GM04503 (cell line): ENCODE measurements at places on chromosomes 4 and X.

- no peak for DNase-seq
These were observed 105.1 kb upstream of the ARHGAP24 start for GRCh38 chr4:85369703-85370380.

GRCh38 chr4:126955292-126956183 is 677.2 kb upstream of the INTU start:
- DNase-seq = no peak

DNA sequence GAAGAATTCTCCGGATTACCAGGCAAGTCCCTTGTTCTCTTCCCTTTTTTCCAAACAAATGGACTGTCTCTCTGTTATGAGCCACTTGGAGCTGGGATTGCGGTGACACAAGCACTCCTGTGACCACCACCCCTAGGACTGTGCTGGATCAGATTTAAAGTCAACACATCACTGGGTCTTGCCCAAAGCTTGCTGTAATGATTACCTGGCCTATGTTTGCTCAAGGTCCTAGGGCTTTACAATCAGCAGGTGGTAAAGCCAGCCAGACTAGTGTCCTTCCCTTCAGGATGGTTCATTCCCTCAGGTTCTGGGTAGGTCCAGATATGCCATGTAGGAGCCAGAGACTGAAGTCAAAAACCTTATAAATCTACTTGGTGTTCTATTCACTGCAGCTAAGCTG is 144.7 kb downstream of the COX18 start:
- no peak for DNase-seq

GRCh38 chr4:8221476-8221875 is 22.4 kb downstream of the SH3TC1 start:
- no peak for DNase-seq

DNA sequence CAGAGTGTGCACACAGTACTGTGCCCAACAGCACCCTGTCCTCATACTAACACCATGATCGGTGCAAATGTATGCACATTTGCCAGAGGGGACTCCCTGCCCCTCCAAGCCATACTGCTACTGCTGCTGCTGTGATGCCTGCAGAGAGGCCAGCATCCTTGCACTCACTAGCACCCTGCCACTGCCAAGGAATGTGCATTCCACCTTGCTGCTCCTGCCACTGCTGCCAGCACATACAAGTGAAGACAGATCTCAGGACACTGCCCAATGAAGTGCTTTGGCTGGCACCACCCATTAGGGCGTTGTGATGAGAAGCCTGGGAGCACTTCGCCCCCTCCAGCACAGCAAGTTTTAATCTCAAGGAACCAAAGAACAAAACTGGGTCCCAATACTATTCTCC is 146.3 kb upstream of the DMD start:
- no peak for DNase-seq

- no peak for DNase-seq
These were observed 228.4 kb downstream of the RCHY1 start for GRCh38 chr4:75285837-75286236.

- DNase-seq = no peak
These were observed 594.2 kb downstream of the STPG2 start for GRCh38 chr4:97548943-97549583.

- no peak for DNase-seq
These were observed 43.7 kb upstream of the MED14 start for GRCh38 chrX:40778861-40779575.

DNA sequence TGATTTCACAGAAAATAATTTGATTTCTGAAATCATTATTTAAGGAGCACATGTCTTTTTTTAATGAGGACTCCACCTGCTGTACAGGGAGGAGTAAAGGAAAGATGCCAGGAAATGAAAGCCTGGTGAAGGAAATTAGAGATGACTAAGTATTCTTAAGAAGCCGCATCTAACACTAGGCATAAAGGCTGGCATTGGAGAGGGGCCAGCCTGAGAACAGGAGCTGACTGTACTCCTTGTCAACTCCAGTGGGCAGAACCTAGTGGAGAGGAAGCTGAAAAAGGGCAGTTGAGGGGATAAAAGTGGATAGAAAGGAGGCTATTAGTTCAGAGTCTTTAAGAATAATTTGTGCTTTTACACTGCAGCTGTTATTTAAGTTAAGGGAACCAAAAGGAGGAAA is 393.0 kb downstream of the PPP1R2C start:
- DNase-seq = no peak

DNA sequence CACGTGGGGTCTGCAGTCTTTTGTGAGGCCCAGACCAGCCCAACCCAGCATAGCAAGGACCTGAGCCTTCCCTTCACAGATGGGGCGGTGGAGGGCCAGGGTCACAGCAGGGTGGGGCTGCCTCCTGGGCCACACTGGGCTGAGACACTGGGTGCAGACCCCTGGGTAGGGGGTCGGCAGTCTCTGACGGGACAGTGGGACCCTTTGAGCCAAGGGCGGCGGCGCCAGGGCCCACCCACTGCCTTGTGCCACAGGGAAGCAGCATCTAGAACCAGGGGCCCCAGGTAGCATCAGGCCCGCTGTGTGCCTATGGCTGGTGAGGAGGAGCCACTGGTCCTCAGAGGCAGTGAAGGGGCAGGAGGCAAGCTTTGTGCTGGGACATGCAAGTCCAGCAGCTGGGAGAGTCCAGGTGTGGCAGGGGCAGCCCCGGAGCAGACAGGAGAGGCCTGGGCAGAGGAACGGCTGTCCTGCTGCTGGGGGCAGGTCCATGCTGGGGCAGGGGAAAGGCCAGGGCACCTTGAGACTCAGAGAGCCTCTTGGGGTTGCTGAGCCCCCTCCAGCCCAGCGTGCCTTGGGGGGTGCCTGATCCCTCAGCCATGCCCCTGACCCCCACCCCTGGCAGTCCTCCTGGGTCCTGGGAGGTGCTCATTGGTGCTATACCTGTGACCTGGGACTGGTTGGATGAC is 131.3 kb upstream of the NKX1-1 start:
- DNase-seq = no peak

DNA sequence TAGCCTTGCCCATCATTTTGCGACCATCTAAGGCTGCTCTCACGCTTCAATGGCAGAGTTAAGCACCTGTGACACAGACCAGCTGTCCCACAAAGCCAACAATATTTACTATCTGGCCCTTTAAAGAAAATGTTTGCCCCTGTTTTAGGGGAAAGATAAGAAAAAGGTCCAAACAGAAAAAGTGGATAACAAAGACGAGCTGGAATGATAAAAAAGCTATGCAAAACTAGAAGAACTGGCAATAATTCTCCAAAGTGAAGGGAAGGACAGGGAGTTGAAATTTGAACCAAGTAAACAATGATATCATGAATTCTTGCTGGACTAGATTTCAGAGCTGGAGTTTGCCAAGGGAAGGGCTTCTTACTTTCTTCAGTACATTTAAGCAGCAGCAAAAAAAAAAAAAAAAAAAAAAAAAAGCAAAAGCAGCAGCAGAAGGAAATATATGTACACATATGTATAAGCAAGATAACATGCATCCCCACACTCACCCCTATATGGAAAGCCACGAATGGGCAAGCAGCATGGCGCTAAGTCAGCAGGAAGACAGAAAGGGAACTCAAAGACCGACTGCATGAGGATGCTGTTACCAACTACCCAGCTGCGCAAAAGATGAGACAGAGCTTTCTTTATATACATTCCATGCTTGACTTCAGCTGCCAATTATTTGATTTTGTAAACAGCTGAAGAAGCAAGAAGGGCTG is 12.5 kb downstream of the TRAPPC2 start:
- no peak for DNase-seq

- no peak for DNase-seq
These were observed 55.2 kb downstream of the CHST7 start for GRCh38 chrX:46628460-46629371.
